ENCODE measurements at places on chromosomes 1 and 21.

GRCh38 chr1:223235091-223235490 lies 92.0 kb upstream of the TLR5 start:
- DNase-seq = no peak

DNA sequence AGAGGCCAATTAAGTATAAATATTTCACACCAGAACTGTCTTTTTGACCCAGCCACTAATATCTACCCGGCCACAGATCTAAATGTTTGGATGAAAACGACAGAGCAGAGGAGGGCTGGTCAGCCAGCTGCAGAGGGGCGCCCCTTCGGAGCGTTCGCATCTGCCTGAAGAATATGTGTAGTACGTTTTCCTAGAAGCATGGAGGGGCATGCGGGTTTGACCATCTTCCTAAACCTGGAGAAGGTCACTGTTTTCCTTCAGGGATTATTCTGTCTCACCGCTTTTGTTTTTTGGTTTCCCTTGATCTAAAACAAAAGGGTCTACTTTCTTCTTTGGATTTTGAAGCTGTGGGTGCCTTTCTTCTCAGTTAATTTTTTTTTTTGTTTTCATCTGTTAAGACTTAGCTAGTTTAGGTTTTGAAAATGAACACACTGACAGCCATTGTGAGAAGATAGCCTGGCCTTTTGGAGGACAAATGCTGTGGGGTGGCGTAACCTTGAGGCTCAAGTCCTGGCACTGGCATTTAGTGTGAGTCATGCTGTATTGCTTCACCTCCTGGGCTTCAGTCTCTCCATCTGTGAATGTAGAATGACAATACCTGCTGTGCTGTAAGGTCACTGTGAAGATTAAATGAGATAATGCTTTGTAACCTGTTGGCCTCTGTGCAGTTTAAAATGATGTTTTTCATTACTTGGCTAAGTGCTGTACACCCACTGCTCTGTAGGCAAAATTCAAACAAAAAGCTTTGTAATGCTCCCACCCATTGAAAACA lies 74.1 kb upstream of the IRF2BP2 start:
- no peak for DNase-seq

- DNase-seq = peak; percentile 70
These were observed 35.0 kb upstream of the JAK1 start for GRCh38 chr1:65001231-65001792.

DNA sequence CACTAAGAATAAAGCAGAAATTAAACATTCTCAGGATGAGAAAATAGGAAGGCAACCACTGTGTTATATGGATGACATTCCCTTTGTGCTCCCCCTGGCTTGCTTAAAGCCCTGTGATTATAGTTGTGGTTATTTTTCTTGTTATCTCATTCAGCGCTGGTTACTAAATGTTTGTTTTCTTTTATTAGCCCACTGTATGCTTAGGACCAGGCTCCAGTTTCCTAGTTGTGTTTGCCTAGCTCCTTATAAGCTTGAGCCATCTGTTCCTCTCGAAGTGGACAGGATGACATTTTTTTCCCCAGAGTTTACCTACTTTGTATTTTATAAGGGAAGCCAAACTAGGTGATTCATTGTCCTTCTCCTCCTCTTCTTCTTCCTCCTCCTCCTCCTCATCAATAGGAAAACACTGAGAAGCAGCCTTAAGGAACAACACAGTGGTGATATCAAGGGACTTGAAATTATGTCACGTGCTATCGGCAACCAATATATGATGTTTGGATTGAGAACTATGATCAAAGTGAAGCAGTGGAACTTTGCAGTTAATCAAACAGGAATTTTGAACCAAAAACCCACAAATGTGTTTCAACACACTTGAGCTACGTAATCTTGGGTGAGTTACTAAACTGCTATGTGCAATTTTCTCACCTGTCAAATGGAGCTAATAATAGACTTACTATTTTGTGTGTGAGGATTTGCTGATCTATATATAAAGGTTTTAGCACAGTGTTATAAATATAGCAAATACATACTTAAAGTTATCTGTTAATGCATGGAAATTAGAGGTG lies 35.1 kb upstream of the RGS7 start:
- DNase-seq = no peak

GRCh38 chr1:67666636-67667035 lies 18.4 kb upstream of the GADD45A start:
- DNase-seq = no peak

DNA sequence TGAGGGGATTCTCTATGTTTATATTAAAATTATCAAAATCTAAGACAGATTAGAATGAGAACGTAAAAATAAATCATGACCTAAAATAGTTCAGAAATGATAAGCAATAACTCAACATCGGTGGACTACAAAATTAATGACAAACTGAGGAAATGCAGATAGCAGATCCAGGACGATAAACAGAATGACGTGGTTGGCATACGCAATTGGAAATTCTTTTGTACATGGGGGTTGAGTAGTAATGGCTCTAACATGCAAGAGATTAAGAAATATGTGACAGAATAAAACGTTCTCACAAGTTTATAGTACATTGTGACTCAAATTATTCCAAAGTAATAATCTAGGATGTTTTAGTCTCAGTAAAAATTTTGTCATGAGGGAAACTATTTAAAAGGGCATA lies 575.2 kb upstream of the BRINP3 start:
- no peak for DNase-seq

DNA sequence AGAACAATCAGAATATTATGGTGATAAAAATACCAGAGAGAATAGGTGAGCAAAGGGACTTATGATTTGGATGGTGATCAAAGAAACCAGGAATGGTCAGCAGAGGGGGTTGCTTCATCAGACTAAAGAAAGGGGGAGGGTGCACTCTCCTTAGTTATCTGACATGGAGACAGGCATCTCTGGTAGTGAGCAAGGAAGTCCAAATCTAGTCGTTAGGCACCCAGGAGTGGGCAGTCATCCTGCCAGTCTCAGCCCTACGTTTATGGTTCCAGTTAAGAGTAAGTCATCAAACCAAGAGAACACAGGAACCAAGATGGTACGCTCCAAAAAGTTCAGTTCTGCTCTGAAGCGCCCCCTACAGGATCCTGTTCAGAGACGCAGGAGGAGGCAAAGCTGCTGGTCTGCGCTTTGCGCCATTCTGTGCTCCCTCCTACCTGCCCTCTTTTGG lies 28.6 kb downstream of the EBNA1BP2 start:
- no peak for DNase-seq

DNA sequence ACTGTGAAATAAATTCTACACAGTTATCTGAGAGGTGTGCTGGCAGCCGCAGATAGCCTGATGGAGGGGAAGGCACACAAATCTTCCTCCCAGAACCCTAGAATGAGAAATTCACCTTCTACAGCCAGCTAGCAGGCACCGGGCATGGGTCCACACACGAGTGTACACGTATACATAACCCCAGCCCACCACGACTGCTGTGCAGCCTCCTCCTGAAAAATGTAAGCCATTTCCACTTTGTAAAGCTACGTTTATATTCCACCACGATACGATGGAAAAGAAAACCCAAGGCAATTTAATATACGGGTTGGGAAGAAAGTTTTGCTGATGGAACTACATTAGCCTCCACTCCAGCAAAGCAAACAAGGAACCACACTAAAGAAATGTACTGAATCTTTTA lies 1.8 kb downstream of the BTG3 start:
- no peak for DNase-seq

GRCh38 chr1:40848530-40849189 lies 13.5 kb downstream of the CITED4 start:
- DNase-seq = no peak

DNA sequence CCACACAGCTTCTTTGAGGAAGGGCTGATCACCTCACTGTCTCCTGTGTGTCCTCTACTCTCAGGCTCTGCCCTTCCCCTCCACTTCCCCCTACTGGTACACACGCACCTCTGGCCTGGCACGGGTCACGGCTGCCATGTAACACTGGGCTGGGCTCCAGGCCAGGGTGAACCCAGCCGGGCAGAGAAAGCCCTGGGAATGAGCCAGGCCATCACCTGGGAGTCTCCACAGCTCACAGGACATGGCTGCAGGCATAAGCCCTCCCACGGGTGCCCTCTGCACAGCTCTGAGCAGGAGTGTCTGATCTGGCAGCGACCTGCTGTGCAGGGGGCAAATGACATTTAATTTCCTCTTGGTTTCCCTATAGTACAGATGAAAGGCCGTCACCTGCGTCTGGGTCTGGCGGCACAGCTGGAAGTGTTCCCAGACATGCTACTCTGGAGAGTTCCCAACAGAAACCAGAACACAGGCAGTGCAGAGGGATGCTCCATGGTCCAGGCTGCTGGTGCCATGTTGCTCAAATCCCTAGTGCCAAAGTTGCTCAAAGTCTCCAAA lies 61.2 kb downstream of the ERI3 start:
- DNase-seq = no peak

DNA sequence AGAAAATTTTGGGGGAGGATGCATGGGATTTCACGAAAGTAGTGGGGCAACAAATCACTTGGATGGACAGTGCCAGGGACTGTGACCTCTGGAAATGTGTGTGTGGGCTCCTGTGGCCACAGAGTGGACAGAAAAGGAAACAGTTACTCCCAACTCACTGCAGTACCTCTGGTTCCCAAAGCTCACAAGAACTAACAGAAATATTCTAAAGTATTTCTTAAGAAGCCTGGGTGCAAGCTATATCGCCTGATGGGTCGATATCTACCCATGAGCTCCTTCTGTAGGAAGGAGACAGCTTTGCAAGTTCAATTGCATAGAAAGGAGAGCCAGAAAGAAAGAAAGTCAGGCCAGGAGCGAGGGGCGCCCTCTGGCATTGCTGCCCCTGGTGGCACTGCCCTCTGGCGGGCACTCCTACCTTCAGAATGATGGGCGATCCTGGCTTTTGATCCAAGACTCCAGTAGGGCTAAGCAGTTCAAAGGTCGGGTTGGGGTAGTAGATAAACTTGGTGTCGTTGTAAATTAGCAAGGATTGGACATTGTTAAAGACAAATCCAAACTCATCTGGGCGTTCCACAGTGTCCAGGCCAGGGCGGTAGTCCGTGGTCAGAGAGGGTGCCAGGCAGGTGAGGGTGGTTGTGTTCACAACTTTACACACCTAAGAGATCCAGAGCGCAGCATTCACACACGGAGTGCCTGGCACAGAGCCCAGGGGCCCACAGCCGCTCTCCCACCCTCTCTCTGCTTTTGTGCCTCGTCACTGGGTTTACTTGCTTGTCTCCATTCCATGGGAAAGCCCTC lies 134.7 kb upstream of the CD34 start:
- DNase-seq = no peak

- DNase-seq = no peak
These were observed 67.9 kb downstream of the SCMH1 start for GRCh38 chr1:41174170-41174569.
